Tracheal epithelial cell (primary cell): ENCODE measurements at places on chromosomes 1 and 21. TPM values are rescaled to one million over a fixed set of nuclear protein-coding genes. Genes with fewer than 3 reads are reported as not detected.

SYPL2 gene
- not detected in 2 replicates for total RNA-seq

SELE gene
- total RNA-seq: 0.24 TPM in 1 of 2 replicates, not detected in the other

BACH1 gene
- 93.1 and 100 TPM in 2 replicates for total RNA-seq

LIN28A gene
- not detected in 2 replicates for total RNA-seq

EPRS1 gene
- 147 and 155 TPM in 2 replicates for total RNA-seq

CRYAA gene
- total RNA-seq: not detected in 2 replicates

IFI44 gene
- total RNA-seq: 0.64 and 2.7 TPM in 2 replicates

KCNA2 gene
- not detected in 2 replicates for total RNA-seq

PLA2G2C gene
- total RNA-seq: not detected in 2 replicates

OR2L5 gene
- total RNA-seq: not detected in 2 replicates

GPR3 gene
- total RNA-seq: 0.24 TPM in 1 of 2 replicates, not detected in the other

ADCY10 gene
- total RNA-seq: not detected in 2 replicates

PYHIN1 gene
- total RNA-seq: 0.48 TPM in 1 of 2 replicates, not detected in the other

AMY2A gene
- not detected in 2 replicates for total RNA-seq

RGS4 gene
- total RNA-seq: 0.21 and 1.2 TPM in 2 replicates

RGS8 gene
- total RNA-seq: not detected in 2 replicates

CFHR2 gene
- total RNA-seq: not detected in 2 replicates

POU3F1 gene
- under 0.01 and 0.48 TPM in 2 replicates for total RNA-seq

RABIF gene
- 3.2 and 5.5 TPM in 2 replicates for total RNA-seq

NR1I3 gene
- total RNA-seq: not detected in 2 replicates

C1orf94 gene
- total RNA-seq: 0.24 TPM in 1 of 2 replicates, not detected in the other

CFAP107 gene
- not detected in 2 replicates for total RNA-seq

TFF1 gene
- not detected in 2 replicates for total RNA-seq

CNTN2 gene
- total RNA-seq: under 0.01 TPM in 1 of 2 replicates, not detected in the other

FAM78B gene
- total RNA-seq: under 0.01 and 0.21 TPM in 2 replicates

KDF1 gene
- 14.2 and 21.1 TPM in 2 replicates for total RNA-seq

SYT6 gene
- not detected in 2 replicates for total RNA-seq

CNKSR1 gene
- total RNA-seq: 14.7 and 23.9 TPM in 2 replicates

GJA8 gene
- not detected in 2 replicates for total RNA-seq

UBASH3A gene
- not detected in 2 replicates for total RNA-seq

NCAM2 gene
- under 0.01 and 1.5 TPM in 2 replicates for total RNA-seq

HAO2 gene
- not detected in 2 replicates for total RNA-seq

UTP11 gene
- total RNA-seq: 26.4 and 31.8 TPM in 2 replicates

CFHR4 gene
- not detected in 2 replicates for total RNA-seq

SLAMF9 gene
- total RNA-seq: 5.5 and 12.1 TPM in 2 replicates

COL9A2 gene
- total RNA-seq: 0.96 TPM in 1 of 2 replicates, not detected in the other

FCER1G gene
- total RNA-seq: not detected in 2 replicates

KCNK1 gene
- total RNA-seq: 15.7 and 21.7 TPM in 2 replicates

SPRR2E gene
- total RNA-seq: 0.85 and 0.96 TPM in 2 replicates

ANKRD35 gene
- 0.24 and 2.6 TPM in 2 replicates for total RNA-seq

RORC gene
- total RNA-seq: 0.48 and 1.9 TPM in 2 replicates

SYF2 gene
- 34.5 and 42.6 TPM in 2 replicates for total RNA-seq

CASQ1 gene
- total RNA-seq: not detected in 2 replicates

STYXL2 gene
- under 0.01 TPM in 1 of 2 replicates, not detected in the other for total RNA-seq

SLAMF7 gene
- total RNA-seq: 1.9 and 3.4 TPM in 2 replicates

OR2T29 gene
- total RNA-seq: not detected in 2 replicates

CNR2 gene
- total RNA-seq: not detected in 2 replicates

SPATA21 gene
- total RNA-seq: not detected in 2 replicates

MRPS14 gene
- total RNA-seq: 15.2 and 21.3 TPM in 2 replicates

DLGAP3 gene
- total RNA-seq: 0.21 TPM in 1 of 2 replicates, not detected in the other

SELENOF gene
- total RNA-seq: 138 and 158 TPM in 2 replicates

TMEM125 gene
- 6.3 and 9.0 TPM in 2 replicates for total RNA-seq

ADGRB2 gene
- total RNA-seq: 0.21 and 0.72 TPM in 2 replicates

F13B gene
- total RNA-seq: not detected in 2 replicates

NGF gene
- 1.9 and 2.8 TPM in 2 replicates for total RNA-seq

MPL gene
- not detected in 2 replicates for total RNA-seq

TMEM200B gene
- total RNA-seq: 2.8 and 2.9 TPM in 2 replicates

SYTL1 gene
- 53.7 and 64.3 TPM in 2 replicates for total RNA-seq
